ENCODE measurements at places on chromosomes 6 and 20.

DNA sequence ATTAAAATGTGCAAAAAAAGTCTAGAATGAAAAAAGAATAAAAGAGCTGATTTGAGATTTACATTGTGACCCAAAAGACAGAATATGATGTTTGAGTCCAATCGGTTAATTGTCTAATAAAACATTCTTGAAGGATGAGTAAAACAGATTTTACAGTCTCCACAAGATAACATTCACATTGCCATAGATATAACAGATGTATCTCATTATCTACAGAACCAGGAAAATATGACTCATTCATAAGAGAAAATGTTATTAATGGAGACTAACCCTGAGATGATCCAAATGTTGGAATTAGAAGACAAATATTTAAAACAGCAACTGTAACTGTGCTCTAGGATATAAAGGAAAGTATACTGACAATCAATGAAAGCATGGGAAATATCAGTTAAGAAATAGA, 141.7 kb downstream of the RFX6 start:
- no peak for DNase-seq

GRCh38 chr6:108555399-108556052, 5.2 kb upstream of the FOXO3 start:
- no peak for DNase-seq

- no peak for DNase-seq
Observed at GRCh38 chr6:3455147-3455568, 1.7 kb downstream of the SLC22A23 start.

DNA sequence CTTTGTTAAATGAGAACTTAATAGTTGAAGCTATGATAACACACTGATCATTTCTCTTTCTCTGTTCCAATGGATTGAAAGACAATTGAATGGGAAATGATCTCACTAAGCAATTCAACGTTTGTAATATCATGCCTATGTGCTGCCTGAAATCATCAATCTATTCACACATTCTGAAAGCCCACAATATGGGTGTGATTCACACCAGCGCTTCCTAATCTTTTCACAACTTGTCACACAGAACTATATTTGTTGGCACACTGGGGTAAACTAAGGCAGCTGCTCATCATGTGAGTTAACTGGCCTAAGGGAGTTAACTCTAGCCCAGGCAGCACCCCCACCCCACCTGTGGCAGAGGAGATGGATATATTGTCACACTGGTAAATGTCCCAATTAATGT, 37.1 kb upstream of the UTRN start:
- no peak for DNase-seq

DNA sequence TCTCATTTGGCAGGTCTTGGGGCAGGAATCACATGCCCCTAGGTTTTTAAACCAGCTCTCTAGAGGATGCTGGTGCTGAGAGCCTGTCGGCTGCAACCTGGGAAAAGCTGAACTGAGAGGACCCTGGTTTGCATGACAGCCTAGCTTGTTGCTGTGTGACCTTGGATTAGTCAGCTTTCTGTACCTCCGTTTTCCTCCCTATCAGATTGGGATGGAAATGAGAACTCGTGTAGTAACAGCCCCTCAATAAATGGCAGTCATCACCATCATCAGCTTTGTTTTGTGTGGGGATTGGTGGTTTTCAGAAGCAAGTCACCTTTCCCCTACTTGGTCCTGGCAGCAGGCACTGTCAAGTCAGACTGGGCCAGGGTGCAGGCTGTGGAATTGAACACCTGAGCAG, 75.2 kb upstream of the MYL9 start:
- DNase-seq = no peak

- no peak for DNase-seq
Observed at GRCh38 chr20:61613917-61614705, 362.1 kb downstream of the CDH4 start.

DNA sequence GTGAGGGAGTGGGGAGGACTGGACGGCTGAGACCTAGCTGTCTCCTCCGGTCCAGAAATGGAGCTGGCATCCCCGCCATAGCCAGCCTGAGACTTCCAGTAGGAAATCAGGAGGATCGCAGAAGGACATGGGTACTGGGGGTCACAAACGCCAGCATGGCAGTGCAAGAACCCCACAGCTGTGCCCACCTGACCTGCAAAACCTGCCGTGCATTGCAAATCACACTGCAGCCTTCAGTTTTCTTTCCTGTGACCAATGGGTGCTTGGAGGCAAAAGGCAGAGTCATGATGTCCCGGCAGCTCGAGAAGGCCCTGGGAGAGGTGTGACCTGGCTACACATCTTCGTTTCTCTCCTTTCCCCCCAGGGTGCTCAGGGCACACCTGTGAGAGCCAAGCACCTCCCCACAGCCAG, 23.3 kb upstream of the PHACTR3 start:
- no peak for DNase-seq

GRCh38 chr20:38144598-38144973, 20.5 kb downstream of the TGM2 start:
- no peak for DNase-seq

- DNase-seq = no peak
Observed at GRCh38 chr20:64104667-64105451, 2.5 kb downstream of the NPBWR2 start.

DNA sequence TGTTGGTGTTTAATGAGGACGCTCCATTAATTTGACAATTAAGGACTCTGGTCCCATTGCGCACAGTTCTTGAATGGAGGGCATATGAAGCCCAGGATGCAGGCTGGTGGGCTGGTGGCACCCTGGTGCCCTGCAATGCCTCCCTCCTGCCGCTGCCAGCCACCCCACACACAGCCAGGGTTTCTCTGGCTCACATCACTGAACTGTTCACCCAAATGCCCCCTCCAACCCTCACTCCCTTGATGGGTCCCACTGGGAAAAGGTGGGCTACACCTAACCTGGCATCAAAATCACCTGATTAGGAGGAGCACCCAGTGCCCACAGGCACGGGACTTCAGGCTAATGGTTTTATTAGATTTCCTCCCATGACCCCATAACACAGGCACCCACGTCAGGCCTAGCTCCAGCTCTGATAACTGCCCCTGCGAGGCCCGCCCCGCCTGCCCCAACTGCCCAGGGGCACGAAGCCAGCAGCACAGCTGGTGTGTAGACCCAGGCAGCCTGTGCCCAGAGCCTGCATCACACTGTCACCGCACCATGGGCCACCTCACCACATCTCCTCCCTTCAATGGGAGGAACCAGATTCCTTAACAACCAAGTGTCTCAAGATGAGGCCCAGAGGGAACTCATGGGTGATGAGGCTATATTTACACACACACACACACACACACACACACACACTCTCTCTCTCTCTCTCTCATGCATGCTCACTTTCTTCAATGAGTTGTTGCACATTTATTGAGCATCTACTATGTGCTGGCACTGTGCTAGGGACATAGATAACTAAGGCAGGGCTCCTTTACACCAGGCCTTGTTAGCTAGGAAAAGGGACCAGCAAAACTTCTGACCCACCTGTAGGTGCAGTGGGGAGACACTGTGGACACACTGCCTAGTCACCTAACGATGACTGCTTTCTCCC, 107.3 kb downstream of the NOL4L start:
- no peak for DNase-seq

DNA sequence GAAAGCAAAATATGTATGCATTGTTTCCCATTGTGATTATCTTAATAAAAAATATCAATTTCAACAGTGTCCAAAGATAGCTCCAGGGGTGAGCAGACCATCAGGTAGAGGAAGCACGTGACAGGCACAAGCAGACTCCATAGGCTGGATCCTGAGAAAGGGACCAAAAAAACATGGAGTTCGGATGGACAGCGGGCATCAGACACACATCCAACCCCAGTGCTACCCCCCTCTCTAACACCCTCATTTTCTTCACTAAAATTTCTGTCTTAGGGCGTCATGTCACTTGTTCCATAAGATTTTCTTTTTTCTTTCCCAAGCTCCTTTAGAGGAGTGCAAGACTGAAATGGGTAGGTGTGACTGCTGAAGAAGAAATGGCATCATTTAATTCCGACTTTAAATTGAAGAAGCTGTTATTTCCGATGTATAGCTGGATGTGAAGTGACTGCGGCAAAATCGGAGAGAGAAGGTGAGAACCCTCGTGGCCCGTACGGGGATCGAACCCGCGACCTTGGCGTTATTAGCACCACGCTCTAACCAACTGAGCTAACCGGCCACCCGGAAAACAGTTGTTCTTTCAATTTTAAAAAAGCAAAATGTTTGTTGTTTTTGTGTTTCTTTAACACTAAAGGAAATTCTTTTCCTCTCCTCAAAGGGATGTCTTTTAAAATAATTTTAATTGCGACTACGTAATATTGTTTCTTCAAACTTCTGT, 10.3 kb upstream of the PRSS16 start:
- DNase-seq = no peak

DNA sequence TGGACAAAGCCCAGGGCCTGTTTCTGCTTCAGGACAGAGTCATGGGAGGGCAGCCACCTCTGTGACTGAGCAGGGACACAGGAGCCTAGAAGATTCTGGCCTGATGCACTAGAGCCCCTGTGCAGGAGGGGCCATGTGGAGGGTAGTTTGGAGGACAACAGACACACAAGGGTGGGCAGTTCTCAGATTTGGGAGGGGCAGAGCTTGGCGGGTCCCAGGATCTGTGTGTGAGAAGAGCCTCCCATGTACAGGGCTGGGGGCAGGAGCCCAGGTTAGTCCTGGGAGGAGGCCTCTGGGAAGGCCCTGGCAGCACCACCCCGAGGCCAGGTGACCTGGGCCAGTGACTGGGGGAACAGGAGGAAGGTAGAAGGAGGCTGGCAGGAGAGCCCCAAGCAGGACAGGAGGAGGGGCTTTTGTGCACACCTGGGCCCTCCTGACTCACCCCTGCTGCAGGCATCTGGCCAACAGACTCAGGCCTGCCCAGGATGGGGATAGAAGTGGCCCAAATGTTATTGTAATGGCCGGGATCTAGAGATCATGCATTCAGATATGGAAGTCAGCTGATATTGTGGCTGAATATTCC, 1.4 kb upstream of the ULBP3 start:
- no peak for DNase-seq

DNA sequence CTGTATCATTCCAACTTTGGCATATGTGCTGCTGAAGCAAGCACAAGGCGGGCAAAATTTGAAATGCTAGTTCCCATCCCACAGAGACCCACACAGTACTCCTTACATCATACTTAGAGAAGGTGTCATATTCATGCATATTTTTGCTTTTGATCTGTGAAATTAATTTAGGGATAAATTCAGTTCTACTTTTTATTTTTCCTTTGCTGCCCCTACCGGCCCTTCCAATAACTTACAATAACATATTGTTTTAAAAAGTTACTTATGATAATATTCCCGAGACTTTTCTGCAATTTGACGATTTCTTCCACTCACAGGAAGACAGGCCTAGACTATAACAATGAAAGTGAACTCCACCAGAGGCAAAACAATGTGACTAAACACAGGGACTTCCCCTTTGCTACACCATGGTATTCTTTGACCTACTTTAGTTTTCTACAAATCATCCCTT, 35.0 kb downstream of the SESN1 start:
- DNase-seq = no peak

DNA sequence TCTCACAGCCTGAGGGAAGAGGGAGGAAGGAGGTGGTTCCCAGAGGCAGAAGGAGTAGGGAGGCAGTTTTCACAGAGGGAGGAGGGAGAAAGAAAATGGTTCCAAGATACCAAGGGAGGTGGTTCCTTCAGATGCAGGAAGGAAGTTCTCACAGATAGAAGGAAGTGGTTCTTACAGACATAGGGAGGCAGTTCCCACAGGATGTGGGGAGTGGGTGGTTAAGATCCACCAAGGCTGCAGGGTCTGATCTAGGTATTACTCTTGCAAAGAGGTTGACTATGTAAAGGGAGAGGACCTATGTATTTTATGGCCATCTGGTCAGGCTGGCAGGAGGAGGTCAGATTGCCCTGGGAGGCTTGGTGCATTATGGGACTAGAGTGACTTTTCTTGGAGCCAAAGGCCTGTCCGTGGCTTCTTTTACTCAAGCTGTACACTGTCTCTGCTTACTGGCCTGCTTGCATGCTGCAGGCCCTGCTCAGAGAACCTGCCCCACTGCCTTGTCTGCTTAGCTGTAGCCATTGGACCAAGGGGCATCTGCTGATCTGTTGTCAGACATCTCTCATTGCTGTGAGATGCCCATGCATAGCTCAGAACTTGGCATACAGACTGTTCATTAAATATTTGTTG, 283.7 kb downstream of the DHX35 start:
- no peak for DNase-seq

- peak; percentile 9 for DNase-seq
Observed at GRCh38 chr6:39496915-39497314, 174.4 kb upstream of the KCNK16 start.

GRCh38 chr20:3177746-3178485, 4.6 kb upstream of the LZTS3 start:
- no peak for DNase-seq

GRCh38 chr6:56372406-56372995, 125.1 kb upstream of the COL21A1 start:
- DNase-seq = no peak

GRCh38 chr6:1767481-1768246, 157.9 kb downstream of the FOXC1 start:
- DNase-seq = no peak

DNA sequence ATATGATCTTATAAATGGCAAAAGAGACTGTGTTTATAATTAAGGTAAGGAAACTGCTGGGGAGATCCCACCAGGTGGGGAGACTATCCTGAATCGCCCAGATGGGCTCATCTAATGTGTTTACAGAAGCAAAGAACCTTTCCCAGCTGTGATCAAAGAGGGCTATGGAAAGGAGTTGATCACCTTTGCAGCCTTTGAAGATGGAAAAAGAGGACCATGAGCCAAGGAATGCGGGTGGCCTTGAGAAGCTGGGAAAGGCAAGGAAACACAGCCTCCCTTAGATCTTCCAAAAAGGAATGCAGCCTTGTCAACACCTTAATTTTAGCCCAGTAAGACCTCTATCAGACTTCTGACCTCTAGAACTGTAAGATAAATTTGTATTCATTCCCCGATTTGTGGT, 66.5 kb upstream of the ADGRG6 start:
- no peak for DNase-seq

- no peak for DNase-seq
Observed at GRCh38 chr20:42276718-42277602, 658.8 kb upstream of the CHD6 start.

DNA sequence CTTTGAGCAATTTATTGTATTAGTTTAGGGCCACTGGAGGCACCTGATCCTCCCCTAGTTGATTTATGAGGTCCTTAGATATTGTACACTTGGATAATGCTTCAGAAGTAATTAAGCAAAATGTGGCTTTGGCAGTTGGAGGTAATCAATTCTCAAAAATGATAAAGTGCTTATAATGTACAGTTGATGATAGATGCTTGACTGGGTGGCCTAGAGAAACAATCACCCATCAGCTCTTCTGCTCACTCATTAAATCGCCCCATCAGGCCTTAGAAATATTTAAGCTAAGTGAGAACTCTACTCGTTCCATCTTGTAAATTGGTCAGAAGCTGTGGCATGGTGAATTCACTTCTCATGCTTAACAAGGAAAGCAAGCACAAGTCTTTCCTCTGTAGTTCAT, 349.9 kb downstream of the SAMD5 start:
- no peak for DNase-seq

GRCh38 chr6:4320860-4321259, 185.5 kb upstream of the ECI2 start:
- peak; percentile 53 for DNase-seq

GRCh38 chr6:102187186-102187585, 793.7 kb downstream of the GRIK2 start:
- DNase-seq = no peak
